HS-5 (cell line): ENCODE measurements at places on chromosomes 16 and 17.

DNA sequence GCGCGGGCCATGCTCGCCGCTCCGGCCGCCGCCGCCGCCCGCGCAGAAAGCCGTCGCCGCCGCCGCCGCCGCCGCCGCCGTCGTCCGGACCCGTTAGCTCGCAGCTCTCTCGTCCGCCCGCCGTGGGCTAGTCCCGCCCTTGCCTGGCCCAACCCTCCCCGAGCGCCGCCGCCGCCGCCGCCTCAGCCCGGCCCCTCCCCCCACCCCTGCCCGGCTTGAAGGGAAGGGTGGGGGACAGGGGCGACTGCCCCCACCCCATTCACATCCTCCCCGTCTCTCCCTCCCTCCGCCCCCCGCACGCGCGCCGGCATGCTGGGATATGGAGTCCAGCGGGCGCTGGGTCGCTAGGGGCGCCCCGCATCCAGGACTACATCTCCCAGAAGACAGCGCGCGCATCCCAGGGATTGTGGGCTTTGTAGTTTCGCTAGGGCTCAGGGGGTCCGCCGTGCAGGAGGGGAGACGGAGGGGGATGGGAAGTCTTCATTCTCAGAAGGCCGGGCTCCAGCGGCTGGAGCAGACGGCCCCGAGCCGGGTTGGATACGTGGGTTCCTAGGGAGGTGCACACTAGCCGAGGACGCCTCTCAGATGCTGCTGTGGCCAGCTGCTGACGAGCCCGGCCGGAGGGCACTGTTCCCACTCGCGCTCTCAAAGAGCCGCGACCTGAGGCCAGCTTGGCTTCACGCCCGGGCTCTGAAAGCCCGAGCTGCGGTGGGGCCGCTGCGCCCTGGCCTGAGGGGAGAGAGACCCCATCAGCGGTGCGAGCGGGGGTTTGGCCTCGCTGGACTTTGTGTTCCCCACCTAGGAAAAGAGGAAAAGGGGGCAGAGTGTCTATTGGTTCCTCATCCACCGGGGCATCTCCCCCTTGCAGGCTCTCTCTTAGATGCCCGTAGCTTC, at the start of gene ST3GAL2:
Gene ST3GAL2 (minus strand): TSS at position 132 of the 894 bp plus-strand sequence. CDS start 40,570 bp downstream, outside the sequence.
- DNase-seq, result peak; percentile 56

DNA sequence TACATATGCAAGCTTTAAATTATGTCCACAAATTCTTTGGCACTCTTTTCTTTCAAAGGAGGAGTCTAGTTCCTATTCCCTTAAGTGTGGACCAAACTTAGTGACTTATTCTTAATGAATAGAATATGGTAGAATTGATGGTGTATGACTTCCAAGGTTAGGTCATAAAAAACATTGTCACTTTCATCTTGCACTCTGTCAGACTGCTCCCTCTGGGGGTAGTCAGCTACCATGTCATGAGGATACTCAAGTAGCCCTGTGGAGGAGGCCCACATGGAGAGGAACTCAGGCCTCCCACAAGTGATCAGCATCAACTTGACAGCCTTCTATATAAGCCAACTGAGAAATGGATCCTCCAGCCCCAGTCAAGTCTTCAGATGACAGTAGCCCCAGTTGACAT, 58.0 kb upstream of the SCNN1B start:
- DNase-seq, result no peak

- DNase-seq, result no peak
Observed at GRCh38 chr17:43584666-43585102, 38.5 kb upstream of the ETV4 start.

- DNase-seq, result no peak
Observed at GRCh38 chr17:21129023-21129681, 2.4 kb downstream of the DHRS7B start.

GRCh38 chr17:9022573-9023391, 1.5 kb downstream of the NTN1 start:
- DNase-seq, result no peak

DNA sequence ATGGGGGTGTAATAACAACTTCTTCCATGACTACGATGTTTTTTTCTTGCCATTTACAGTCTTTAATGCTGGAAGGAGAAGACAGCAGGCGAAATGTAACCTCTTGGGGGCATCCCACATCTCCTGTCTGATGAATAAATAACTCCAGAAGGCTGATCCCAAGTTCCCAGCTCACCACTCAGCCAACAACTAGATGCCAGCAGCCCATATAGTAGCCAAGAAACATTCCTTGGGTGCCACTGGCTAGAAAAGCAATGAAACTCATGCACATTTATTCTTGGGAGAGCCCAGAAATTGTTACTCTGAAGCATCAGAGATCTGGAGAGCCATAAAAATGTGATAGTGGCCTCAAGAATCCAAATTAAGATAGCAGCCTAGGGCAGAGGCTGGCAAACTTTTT, 22.7 kb upstream of the TMEM101 start:
- DNase-seq, result no peak

DNA sequence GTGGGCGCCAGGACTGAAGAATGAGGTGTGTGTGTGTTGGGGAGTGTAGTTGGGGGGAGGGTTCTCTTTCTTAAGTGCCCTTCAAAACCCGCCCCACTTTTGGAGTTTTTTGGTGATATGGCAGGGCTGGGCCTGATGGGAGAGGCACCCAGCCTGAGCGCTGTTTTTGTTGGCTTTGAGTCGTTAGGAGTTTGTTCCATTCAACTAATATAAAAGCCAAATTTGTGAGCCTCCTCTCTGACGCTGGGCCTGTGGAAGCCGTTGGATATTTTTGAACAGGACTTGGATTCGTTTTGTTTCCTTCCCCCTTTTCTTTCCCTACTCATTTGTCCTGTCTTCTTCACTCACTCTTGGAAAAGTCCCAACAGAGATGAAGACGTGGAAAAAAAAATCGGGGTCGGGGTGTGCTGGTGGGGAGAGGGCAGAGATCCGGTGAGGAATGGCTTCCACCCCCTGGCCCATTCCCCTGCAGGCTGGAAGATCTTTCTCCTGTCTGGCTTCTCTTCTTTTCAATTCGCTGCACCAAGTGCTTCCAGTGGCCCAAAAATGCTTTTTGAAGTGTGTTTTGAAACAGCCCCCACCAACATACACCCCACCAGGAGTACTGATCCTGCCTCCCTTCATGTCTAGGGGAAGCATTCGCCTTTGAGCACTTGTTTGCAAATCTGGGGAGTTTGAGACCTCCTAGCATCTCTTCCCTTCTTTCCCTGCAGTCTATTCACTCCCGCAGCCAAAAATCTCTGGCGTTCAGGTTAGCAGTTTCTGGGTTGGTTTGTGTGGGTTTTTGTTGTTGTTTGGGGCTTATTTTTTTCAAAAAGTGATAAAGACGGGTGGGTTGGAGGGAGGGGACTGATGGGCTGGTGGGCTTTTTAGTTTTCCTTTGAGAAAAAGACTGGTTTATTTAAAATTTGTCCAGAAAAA, 2.6 kb downstream of the FZD2 start:
- DNase-seq, result no peak

DNA sequence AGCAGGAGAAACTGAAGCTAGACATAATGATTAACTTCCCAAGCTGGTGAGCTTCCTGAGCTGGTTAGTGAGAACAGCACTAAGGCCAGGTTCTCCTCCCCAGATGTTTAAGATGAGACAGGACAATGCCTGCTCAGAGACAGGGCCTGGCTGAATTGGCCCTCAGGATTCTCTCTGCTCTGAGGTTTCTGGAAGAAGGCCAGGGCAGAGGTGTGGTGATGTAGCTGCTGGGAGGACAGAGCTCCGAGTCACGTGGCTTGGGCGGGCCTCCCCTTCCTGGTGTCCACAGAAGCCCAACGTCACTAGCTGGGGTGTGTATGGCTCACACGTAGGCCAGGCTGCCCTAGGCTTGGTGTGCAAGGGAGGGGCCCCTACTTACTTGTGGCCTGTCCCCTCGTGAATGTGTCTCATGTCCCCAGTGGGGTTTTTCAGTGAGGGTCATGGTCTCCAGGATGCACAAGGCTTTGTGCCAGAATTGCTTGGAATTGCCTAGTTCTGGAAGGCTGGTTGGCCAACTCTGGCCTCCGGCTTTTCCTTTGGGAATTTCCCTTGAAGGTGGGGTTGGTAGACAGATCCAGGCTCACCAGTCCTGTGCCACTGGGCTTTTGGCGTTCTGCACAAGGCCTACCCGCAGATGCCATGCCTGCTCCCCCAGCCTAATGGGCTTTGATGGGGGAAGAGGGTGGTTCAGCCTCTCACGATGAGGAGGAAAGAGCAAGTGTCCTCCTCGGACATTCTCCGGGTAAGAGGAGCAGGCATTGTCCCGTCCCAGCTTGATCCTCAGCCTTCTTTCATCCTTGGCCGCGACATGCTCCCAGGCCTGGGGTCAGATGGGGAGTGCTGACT, 3.4 kb downstream of the NOD2 start:
- no peak for DNase-seq

DNA sequence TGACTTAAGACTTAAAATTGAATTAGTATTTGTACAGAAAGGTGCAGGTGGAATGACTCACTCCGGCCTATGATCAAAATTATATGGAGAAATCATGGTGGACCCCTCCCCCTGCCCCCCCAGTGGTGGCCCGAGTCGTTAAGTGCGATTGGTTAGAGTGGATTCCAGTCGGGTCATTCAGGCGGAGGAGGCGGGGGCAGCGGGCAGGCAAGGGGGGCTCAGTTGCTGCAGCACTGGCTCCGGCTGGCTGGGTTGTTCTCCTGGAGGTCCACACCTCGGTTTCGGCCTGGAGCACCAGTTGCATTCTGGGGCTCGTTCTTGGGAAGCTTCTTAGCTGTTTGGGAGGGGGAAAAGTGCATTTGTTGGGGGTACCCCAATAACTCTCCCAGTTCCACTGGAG, 3.0 kb downstream of the HSPB9 start:
- no peak for DNase-seq

DNA sequence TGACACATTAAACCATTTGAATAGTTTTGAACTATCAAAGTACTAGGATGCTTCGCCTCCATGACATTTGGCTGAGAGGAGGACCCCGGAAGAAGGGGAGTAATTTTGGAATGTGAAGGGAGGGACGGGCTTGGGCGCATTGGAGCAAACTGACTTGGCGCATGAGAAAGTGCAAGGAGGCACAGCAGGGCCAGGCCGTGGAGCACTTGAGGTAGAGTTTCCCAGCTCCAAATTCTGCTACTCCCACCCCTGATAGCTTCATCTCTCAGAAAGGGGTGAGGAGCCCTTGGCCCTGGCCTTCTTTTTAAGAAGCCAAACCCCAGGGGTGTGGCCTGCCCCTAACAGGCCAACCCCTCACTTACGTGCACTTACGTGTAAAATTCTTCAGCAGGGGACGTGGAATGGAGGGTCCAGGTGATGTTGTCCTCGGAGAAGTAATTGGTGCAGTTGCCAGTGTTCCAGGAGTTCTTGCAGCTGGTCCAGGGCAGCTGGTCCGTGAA, 17.7 kb downstream of the SLC6A4 start:
- DNase-seq, result no peak

GRCh38 chr16:20944861-20945574, 44.4 kb downstream of the LYRM1 start:
- no peak for DNase-seq

- no peak for DNase-seq
Observed at GRCh38 chr16:68496689-68497088, 42.4 kb upstream of the ZFP90 start.

DNA sequence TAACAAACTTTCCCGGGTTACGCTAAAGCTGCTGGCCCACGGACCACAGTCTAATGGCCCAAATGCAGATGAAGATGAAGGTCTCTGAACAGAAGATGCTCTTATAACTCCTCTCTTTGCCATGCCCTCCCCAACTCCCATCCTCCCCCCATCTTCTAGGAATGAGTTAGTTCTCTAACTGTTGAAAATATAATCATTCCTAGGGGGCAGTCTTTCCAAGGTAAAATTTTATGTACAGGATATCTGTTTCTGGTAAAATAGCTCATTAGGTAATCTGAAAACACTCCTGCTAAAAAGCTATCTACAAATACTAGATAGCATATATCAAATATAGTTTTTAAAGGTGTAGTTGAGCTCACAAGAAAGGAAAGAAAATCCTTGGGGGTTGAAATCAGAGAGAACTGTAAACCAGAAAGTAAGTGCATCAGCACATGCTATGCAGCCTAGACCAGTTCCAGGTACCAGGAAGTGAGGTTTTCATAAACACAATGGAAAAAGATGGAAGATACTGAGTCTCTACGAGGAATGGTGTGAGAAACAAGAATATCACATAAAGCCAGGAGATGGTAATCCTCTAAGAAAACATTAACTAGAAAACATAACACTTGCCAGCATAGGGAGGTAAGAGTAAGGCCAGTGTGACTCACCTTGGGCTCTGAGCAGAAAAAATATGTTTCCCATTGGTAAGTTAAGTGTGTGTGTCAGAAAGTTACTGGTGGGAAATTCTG, 38.1 kb downstream of the CMC2 start:
- no peak for DNase-seq

DNA sequence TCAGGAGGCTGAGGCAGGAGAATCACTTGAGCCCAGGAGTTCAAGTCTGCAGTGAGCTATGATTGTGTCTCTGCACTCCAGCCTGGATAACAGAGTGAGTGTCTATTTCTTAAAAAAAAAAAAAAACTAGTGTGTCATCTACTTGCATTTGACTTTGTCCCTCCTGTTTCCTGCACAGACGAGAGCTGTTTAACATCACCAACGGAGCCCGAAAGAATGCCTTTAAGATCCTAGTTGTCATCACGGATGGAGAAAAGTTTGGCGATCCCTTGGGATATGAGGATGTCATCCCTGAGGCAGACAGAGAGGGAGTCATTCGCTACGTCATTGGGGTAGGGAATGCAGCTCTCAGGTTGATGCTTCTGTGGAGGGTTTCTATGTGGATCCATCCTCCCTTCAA, 13.4 kb downstream of the ITGAM start:
- no peak for DNase-seq

- no peak for DNase-seq
Observed at GRCh38 chr17:69760562-69760961, 314.5 kb upstream of the KCNJ16 start.

DNA sequence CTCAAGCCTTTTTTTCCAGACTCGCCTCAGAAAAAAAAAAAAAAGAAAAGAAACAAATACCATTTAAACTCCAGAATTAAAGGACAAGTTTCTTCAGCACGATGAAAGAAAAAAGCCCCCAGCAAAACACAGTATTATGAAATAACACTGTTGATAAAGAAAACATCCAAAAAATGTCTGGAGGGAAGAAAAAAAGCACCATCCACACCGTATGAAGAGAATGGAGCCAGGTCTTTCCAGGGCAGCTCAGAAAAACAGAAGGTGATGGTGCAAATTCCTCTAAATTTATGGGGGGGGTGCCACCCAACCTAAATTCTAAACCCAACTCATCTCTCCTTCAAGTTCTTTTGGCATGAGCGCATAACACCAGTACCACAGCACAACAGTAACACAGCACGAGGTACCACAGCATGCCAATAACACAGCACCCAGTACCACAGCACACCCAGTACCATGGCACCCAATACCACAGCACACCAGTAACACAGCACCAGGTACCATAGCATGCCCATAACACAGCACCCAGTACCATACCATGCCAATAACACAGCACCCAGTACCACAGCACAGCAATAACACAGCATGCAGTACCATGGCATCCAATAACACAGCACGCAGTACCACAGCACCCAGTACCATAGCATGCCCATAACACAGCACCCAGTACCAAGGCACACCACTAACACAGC, 19.0 kb downstream of the AXIN1 start:
- no peak for DNase-seq

DNA sequence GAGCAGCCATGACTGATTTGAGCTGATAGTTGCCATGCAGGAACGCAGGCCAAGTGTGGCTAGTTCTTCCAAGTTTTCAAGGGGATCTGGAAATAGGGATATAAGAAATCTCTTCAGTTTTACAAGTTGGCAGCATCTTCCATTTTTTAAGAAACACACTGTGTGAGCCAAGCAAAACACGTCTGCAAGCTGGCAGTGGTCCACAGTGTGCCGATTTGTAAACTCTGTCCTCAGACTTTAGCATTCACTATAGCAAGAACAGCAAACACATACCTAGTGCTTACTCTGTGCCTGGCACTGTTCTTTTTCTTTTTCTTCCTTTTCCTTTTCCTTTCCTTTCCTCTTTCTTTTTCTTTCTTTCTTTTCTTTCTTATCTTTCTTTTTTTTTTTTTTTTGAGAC, 2.9 kb downstream of the ORAI3 start:
- DNase-seq, result no peak
